HFFc6 (cell line): ENCODE measurements at places on chromosomes 7 and 10. TPM values are rescaled to one million over a fixed set of nuclear protein-coding genes. Genes with fewer than 3 reads are reported as not detected.
A peak's percentile ranks its signal among the peaks of the same experiment; 100 is the strongest.

GRCh38 chr10:3225561-3225960 lies 53.0 kb upstream of the PITRM1 start:
- no peaks in the 10 kb centered on the region for H3K36me3 ChIP-seq
- H3K27me3 ChIP-seq = no peaks in the 10 kb centered on the region; the same call in none of the 2 replicates
- peaks cover 10% of the 10 kb centered on the region for H3K4me1 ChIP-seq
- no peak overlapping the region; the same call in 1 of the 2 replicates for H3K27ac ChIP-seq
- peak; percentile 52 for DNase-seq

- no peak overlapping the region for H3K4me3 ChIP-seq
- no peaks in the 10 kb centered on the region for H3K4me1 ChIP-seq
- peaks cover 5% of the 10 kb centered on the region; the same call in 1 of the 2 replicates for H3K36me3 ChIP-seq
- no peak for DNase-seq
- no peak overlapping the region for H3K27ac ChIP-seq
These were observed 519.1 kb downstream of the NRG3 start for GRCh38 chr10:82394122-82394521.

GRCh38 chr10:129058664-129059155 lies 408.3 kb upstream of the MGMT start:
- H3K27ac ChIP-seq = no peak overlapping the region
- no peak for DNase-seq
- no peaks in the 10 kb centered on the region; the same call in 1 of the 2 replicates for H3K27me3 ChIP-seq

- peaks cover 42% of the 10 kb centered on the region for H3K36me3 ChIP-seq
- no peak overlapping the region for H3K4me3 ChIP-seq
- H3K27ac ChIP-seq = peak overlapping the region; percentile 6; the same call in 1 of the 2 replicates
These were observed 9.9 kb downstream of the STARD3NL start for GRCh38 chr7:38187794-38188440.

GRCh38 chr10:14385596-14386593 lies 55.2 kb upstream of the FRMD4A start:
- H3K27ac ChIP-seq = peak overlapping the region; percentile 31; the same call in 1 of the 2 replicates
- H3K4me1 ChIP-seq = peaks cover 29% of the 10 kb centered on the region
- peaks cover 5% of the 10 kb centered on the region; the same call in 1 of the 2 replicates for H3K36me3 ChIP-seq
- H3K27me3 ChIP-seq = peaks cover 29% of the 10 kb centered on the region

GRCh38 chr10:115942101-115942500 lies 330.9 kb downstream of the GFRA1 start:
- H3K27me3 ChIP-seq = no peaks in the 10 kb centered on the region
- no peak for DNase-seq
- H3K4me1 ChIP-seq = peaks cover 87% of the 10 kb centered on the region
- no peak overlapping the region; the same call in 1 of the 2 replicates for H3K4me3 ChIP-seq
- H3K27ac ChIP-seq = peak overlapping the region; percentile 30; the same call in 1 of the 2 replicates
- peaks cover 24% of the 10 kb centered on the region for H3K36me3 ChIP-seq

DNA sequence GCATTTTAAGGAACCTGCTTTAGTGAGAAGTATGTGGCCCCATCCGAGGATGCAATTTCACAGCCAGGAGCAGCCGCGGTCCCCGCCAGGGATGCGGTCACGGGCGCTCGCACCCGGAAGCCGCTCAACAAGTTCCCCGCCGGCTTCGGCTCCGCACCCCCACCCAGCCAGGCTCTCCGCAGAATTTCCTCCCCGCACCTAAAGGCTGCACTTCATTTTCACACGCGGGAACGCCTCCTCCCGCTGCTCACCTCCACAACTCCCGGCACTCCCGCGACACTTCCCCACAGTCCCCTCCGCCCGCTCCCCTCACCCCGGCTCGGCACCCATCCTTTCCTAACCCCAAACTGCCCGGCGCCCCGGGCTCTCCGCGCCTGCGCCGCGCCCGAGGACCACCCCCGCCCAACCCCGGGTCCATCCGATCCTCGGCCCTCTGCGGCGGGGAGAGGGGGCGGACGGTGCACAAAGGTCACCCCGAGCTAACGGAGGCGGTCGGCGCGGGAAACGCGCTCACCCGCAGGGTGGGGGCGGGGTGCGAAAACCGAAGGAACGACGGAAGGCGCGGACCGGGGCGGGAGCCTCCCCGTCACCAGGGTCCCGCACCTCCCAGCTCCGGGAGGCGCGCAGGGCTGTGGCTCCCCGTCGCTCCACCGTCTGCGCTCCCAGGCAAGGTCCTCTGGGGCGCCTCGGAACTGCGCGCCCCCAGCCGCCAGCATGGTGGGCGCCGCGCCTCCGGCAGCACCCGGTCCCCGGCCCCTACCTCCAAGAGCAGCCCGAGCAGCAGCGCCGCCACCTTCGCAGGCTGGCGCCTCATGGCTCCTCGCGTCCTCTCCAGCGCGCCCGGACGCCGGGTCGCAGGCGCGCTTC lies 558 bp downstream of the VOPP1 start:
- H3K4me3 ChIP-seq = peak overlapping the region; percentile 94
- peaks cover 11% of the 10 kb centered on the region; the same call in 1 of the 2 replicates for H3K36me3 ChIP-seq
- H3K4me1 ChIP-seq = peaks cover 60% of the 10 kb centered on the region
- DNase-seq = peak; percentile 21
- peak overlapping the region; percentile 87 for H3K27ac ChIP-seq
- no peaks in the 10 kb centered on the region; the same call in 1 of the 2 replicates for H3K27me3 ChIP-seq

- no peak overlapping the region for H3K4me3 ChIP-seq
- DNase-seq = no peak
- no peaks in the 10 kb centered on the region for H3K36me3 ChIP-seq
- H3K4me1 ChIP-seq = peaks cover 10% of the 10 kb centered on the region
- H3K27me3 ChIP-seq = peaks cover 13% of the 10 kb centered on the region
- H3K27ac ChIP-seq = no peak overlapping the region
These were observed 3.0 kb upstream of the CCDC136 start for GRCh38 chr7:128788446-128789412.

DNA sequence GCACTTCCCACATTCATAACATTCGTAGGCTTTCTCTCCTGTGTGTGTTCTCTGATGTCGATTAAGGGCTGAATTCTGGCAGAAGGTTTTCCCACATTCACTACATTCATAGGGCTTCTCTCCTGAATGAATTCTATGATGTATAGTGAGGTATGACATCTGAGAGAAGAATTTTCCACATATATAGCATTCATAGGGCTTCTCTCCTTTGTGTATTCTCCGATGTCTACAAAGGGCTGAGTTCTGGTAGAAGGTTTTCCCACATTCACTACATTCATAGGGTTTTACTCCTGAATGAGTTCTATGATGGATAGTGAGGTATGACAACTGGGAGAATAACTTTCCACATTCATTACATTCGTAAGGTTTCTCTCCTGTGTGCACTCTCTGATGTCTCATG lies 15.6 kb downstream of the ZNF12 start:
- no peaks in the 10 kb centered on the region for H3K4me1 ChIP-seq
- no peaks in the 10 kb centered on the region for H3K36me3 ChIP-seq
- no peak overlapping the region for H3K27ac ChIP-seq
- no peak overlapping the region for H3K4me3 ChIP-seq

DNA sequence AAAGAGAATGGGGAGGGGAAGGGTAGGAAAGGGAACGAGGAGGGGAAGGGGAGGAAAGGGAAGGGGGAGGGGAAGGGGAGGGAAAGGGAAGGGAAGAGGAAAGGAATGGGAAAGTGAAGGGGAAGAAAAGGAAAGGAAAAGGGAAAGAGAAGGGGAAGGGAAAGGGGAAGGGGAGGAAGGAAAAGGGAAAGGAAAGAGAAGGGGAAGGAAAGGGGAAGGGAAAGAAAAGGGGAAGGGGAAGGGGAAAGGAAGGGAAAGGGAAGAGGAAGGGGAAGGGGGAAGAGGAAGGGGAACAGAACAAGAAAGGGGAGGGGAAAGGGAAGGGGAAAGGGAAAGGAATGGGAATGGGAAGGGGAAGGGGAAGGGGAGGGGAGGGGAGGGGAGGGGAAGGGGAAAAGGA lies 352.1 kb downstream of the PARD3 start:
- H3K27ac ChIP-seq = no peak overlapping the region
- no peaks in the 10 kb centered on the region for H3K4me1 ChIP-seq
- no peak overlapping the region for H3K4me3 ChIP-seq

GRCh38 chr10:116850058-116850611 lies 836 bp downstream of the ENO4 start:
- H3K4me3 ChIP-seq = peak overlapping the region; percentile 85
- no peaks in the 10 kb centered on the region for H3K36me3 ChIP-seq
- DNase-seq = no peak
- no peak overlapping the region for H3K27ac ChIP-seq

- H3K36me3 ChIP-seq = no peaks in the 10 kb centered on the region
- DNase-seq = no peak
- H3K4me3 ChIP-seq = no peak overlapping the region
- peaks cover 19% of the 10 kb centered on the region for H3K27me3 ChIP-seq
- 0 out of 2 replicates have a peak, but pooled peaks cover 5% of the 10 kb centered on the region for H3K4me1 ChIP-seq
These were observed 30.2 kb downstream of the MICALL2 start for GRCh38 chr7:1428941-1429501.

- H3K27me3 ChIP-seq = peaks cover 21% of the 10 kb centered on the region
- DNase-seq = peak; percentile 21
- H3K4me3 ChIP-seq = peak overlapping the region; percentile 38
- H3K36me3 ChIP-seq = peaks cover 6% of the 10 kb centered on the region; the same call in 1 of the 2 replicates
- H3K27ac ChIP-seq = no peak overlapping the region
- peaks cover 26% of the 10 kb centered on the region for H3K4me1 ChIP-seq
These were observed 78.6 kb upstream of the GLI3 start for GRCh38 chr7:42315631-42316030.

- peaks cover 54% of the 10 kb centered on the region for H3K4me1 ChIP-seq
- H3K27me3 ChIP-seq = peaks cover 4% of the 10 kb centered on the region; the same call in 1 of the 2 replicates
- peak overlapping the region; percentile 60 for H3K27ac ChIP-seq
These were observed 11.1 kb downstream of the STEAP1B start for GRCh38 chr7:22488643-22489462.

- no peak for DNase-seq
- no peak overlapping the region for H3K4me3 ChIP-seq
- H3K27me3 ChIP-seq = peaks cover 31% of the 10 kb centered on the region
- H3K27ac ChIP-seq = no peak overlapping the region
These were observed 42.8 kb upstream of the SEPHS1 start for GRCh38 chr10:13390604-13391522.

DNA sequence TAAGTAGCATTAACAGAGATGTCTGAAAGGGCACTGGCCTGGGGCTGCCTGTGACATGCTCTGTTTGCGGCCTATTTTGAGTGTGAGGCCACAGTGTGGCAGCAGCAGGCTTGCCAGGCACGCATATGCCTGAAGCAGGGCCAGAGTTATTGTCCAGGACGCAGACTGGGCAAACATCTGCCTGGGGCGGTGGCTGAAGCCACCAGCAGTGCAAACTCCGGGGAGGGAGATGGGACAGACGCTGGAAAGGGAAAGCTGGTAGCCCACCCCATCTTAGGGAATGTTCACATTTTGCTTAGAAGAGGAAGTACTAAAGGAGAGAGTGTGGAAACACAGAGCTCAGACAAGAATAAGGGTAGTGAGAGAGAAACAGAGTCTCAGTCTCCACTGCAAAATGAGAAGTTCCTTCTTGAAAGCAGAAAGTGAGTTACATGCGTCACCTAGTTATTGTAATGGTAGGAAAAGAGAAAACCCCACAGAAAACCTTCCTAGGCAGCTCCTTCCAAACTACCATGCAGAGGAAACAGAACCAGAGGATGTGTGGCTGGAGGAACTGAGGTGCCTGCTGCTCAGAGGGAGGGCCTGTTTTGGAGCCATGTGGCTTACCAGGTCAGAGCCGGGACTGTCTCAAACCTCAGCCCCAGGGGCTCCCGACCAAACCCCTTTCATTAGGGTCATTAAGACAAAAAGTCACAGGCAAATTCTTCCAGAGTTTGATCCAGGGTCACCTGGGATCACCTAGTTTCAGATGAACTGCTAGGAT lies 14.5 kb downstream of the AKR1B1 start:
- H3K4me1 ChIP-seq = peaks cover 22% of the 10 kb centered on the region
- H3K27ac ChIP-seq = peak overlapping the region; percentile 50
- H3K27me3 ChIP-seq = peaks cover 7% of the 10 kb centered on the region
- H3K36me3 ChIP-seq = peaks cover 70% of the 10 kb centered on the region

GRCh38 chr10:1204434-1205326 lies 148.5 kb downstream of the WDR37 start:
- no peaks in the 10 kb centered on the region for H3K4me1 ChIP-seq
- DNase-seq = no peak
- no peak overlapping the region for H3K27ac ChIP-seq
- peaks cover 9% of the 10 kb centered on the region for H3K27me3 ChIP-seq

- H3K4me1 ChIP-seq = no peaks in the 10 kb centered on the region
- no peaks in the 10 kb centered on the region for H3K36me3 ChIP-seq
- no peak for DNase-seq
- peaks cover 33% of the 10 kb centered on the region for H3K27me3 ChIP-seq
- no peak overlapping the region for H3K27ac ChIP-seq
- H3K4me3 ChIP-seq = no peak overlapping the region
These were observed 161.0 kb downstream of the USP6NL start for GRCh38 chr10:11450427-11450826.

DNA sequence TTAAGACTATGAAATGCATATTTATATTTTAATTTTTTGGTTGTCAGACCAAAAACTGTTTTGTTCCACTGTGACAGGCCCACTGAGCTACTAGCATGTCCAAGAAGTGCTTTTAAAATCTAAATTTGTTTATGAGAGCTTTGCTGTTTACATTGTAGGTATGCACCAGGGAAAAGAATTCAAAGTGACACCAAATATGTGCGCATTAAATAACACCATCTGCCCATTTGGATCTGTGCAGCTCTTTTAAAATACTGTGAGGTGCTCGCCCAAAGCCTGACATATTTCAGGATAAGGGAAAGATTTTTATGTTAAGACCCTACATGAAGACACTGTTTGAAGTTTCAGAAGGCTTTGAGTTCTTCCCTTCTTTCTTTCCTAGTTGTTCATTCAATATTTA lies 162.9 kb downstream of the ST7 start:
- H3K4me3 ChIP-seq = no peak overlapping the region
- DNase-seq = no peak
- H3K27me3 ChIP-seq = no peaks in the 10 kb centered on the region; the same call in 1 of the 2 replicates
- peaks cover 6% of the 10 kb centered on the region; the same call in 1 of the 2 replicates for H3K4me1 ChIP-seq
- H3K36me3 ChIP-seq = peaks cover 5% of the 10 kb centered on the region; the same call in 1 of the 2 replicates

DNA sequence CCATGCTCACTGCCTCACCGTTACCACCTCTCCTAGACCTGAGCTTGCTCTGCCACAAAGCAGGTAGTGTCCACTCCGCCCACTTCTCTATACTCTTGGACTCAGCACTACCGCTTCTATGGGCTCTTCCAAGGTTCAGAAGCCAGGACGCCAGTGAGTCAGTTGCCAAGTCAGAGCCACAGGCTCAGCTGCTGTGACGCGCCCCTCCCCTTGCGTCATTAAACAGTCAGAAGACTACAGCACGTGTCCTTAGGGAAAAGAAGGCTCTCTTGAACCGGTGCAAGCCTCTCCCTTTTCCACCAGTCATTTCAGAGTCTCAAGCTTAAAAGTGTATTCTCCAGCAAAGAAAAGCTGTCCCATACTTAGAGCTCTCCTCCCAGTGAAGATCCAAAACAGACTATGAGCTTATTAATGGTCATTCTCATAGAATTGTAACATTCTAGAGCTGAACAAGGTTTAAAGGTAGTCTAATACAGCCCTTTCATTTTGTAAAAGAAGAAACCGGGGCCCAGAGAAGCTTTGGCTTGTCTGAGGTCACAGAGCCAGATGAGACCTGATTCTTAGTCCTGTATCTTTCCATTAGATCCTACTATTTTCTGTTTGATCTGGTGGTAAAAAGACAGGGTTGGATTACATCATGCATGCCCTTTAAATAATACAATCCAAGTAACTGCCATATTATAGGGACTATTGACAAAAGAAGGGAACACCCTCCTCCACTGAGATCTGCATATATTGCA lies 40.9 kb upstream of the MET start:
- no peak overlapping the region for H3K4me3 ChIP-seq
- peaks cover 1% of the 10 kb centered on the region; the same call in 1 of the 2 replicates for H3K27me3 ChIP-seq
- no peaks in the 10 kb centered on the region for H3K36me3 ChIP-seq

The ATP6V0A4 gene
- total RNA-seq = 0.35 to 0.93 TPM (median 0.61 TPM) in 3 replicates

The UPK3B gene
- not detected in 3 replicates for total RNA-seq

The BMPER gene
- total RNA-seq = 8.9 to 13.5 TPM (median 12.1 TPM) in 3 replicates

The GCK gene
- total RNA-seq = 0.14 to 0.18 TPM (median 0.18 TPM) in 3 replicates

The NUDT1 gene
- 33.9 to 44.2 TPM (median 39.2 TPM) in 3 replicates for total RNA-seq

The NKX1-2 gene
- not detected in 3 replicates for total RNA-seq

The FAM171A1 gene
- 33.3 to 55.5 TPM (median 33.4 TPM) in 3 replicates for total RNA-seq

The ZNF722 gene
- not detected in 3 replicates for total RNA-seq

The SPDYE1 gene
- total RNA-seq = not detected in 3 replicates

The PRSS37 gene
- total RNA-seq = not detected in 3 replicates
